ENCODE measurements at places on chromosomes 1 and 21. TPM values are rescaled to one million over a fixed set of nuclear protein-coding genes. Genes with fewer than 3 reads are reported as not detected.

TRIM46 gene
- total RNA-seq = 2.5 TPM

ITLN2 gene
- not detected for total RNA-seq

NLRP3 gene
- not detected for total RNA-seq

TLCD4 gene
- total RNA-seq = 0.83 TPM

SLC6A9 gene
- 2.0 TPM for total RNA-seq

NR1I3 gene
- total RNA-seq = not detected

ADAM30 gene
- not detected for total RNA-seq

HSD11B1 gene
- total RNA-seq = 0.28 TPM

KRTAP10-11 gene
- not detected for total RNA-seq

NBL1 gene
- 14.0 TPM for total RNA-seq

NUDT4B gene
- total RNA-seq = 19.9 TPM

LRRC8C gene
- 12.9 TPM for total RNA-seq

ASPM gene
- 27.8 TPM for total RNA-seq

ORC1 gene
- total RNA-seq = 9.7 TPM

OR6K3 gene
- not detected for total RNA-seq

AMPD1 gene
- not detected for total RNA-seq

ZNF695 gene
- total RNA-seq = 1.1 TPM

NHLH1 gene
- not detected for total RNA-seq

C1orf87 gene
- not detected for total RNA-seq

ARTN gene
- not detected for total RNA-seq

TMEM240 gene
- total RNA-seq = 1.1 TPM

LCE1D gene
- total RNA-seq = not detected

TMEM9 gene
- total RNA-seq = 76.7 TPM

CFAP74 gene
- total RNA-seq = not detected

KIF21B gene
- 0.36 TPM for total RNA-seq

FAM43B gene
- total RNA-seq = not detected

RXRG gene
- total RNA-seq = not detected

GNAI3 gene
- 25.0 TPM for total RNA-seq

HCN3 gene
- total RNA-seq = 0.36 TPM

GPR37L1 gene
- not detected for total RNA-seq
